Adrenal gland (tissue), 19 donors: ENCODE measurements at places on chromosomes 3 and 15.
A peak's percentile ranks its signal among the peaks of the same experiment; 100 is the strongest.

GRCh38 chr3:14915636-14916222, 31.7 kb upstream of the NR2C2 start:
- H3K4me1 ChIP-seq: no peaks in the 10 kb centered on the region
- no peak overlapping the region for H3K27ac ChIP-seq
- DNase-seq: no peak
- no peak overlapping the region for H3K4me3 ChIP-seq
- no peaks in the 10 kb centered on the region for H3K27me3 ChIP-seq

- no peaks in the 10 kb centered on the region for H3K36me3 ChIP-seq
- H3K4me1 ChIP-seq: no peaks in the 10 kb centered on the region
- H3K27me3 ChIP-seq: no peaks in the 10 kb centered on the region
- H3K27ac ChIP-seq: no peak overlapping the region
These were observed 160.8 kb upstream of the LRIG1 start for GRCh38 chr3:66661628-66662027.

- H3K36me3 ChIP-seq: no peaks in the 10 kb centered on the region
- H3K27me3 ChIP-seq: no peaks in the 10 kb centered on the region
- DNase-seq: no peak
- H3K27ac ChIP-seq: no peak overlapping the region
These were observed 233.1 kb downstream of the THRB start for GRCh38 chr3:24261521-24261920.

DNA sequence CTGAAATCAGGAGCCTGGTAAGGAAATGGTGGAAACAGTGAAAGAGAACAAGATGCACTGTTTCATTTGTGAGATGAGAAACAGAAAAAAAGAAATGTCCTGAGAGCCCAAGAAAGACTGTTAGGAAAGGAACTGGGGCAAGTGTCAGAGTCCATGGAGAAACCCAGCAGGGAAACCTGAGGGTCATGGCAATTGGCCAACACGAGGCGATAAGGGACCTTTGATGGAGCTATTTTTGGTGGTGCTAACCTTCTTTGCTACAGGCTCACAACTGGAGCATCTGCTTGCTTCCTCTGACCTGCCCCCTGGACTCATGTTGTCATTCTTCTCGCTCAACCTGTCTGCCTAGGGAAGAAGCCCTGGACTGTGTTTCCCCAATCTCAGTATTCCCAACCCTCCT, 4.2 kb upstream of the TMEM41A start:
- peaks cover 13% of the 10 kb centered on the region for H3K4me1 ChIP-seq
- DNase-seq: peak; percentile 71
- no peaks in the 10 kb centered on the region for H3K27me3 ChIP-seq
- H3K27ac ChIP-seq: no peak overlapping the region

DNA sequence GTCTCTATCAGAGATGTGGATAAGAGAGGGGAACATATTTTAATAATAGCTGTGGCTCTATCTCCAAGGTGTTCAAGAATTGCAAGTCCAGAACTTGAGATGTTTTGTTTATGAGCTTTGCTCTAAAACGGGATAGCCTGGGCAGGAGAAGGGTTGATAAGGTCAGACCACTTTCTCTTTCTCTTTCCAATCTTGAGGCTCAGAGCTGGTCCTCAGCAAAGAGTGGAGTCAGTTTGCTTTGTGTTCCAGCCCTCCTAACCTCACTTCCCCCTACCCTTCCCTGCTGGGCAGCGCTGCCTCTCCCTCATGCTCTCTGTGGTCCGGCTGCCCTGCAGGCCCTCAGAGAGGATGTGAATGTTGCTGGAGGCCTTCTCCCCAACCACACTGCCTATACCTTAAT, 13.8 kb downstream of the KLHL6 start:
- no peak overlapping the region for H3K27ac ChIP-seq
- DNase-seq: no peak
- H3K4me1 ChIP-seq: no peaks in the 10 kb centered on the region
- no peaks in the 10 kb centered on the region for H3K36me3 ChIP-seq

- H3K36me3 ChIP-seq: no peaks in the 10 kb centered on the region
- H3K27me3 ChIP-seq: no peaks in the 10 kb centered on the region
- no peak overlapping the region for H3K4me3 ChIP-seq
- no peaks in the 10 kb centered on the region for H3K4me1 ChIP-seq
These were observed 39.1 kb downstream of the TKT start for GRCh38 chr3:53216723-53217122.

GRCh38 chr3:123695731-123696640, 111.1 kb upstream of the HACD2 start:
- no peaks in the 10 kb centered on the region for H3K36me3 ChIP-seq
- H3K27me3 ChIP-seq: no peaks in the 10 kb centered on the region
- DNase-seq: no peak
- peaks cover 25% of the 10 kb centered on the region for H3K4me1 ChIP-seq

DNA sequence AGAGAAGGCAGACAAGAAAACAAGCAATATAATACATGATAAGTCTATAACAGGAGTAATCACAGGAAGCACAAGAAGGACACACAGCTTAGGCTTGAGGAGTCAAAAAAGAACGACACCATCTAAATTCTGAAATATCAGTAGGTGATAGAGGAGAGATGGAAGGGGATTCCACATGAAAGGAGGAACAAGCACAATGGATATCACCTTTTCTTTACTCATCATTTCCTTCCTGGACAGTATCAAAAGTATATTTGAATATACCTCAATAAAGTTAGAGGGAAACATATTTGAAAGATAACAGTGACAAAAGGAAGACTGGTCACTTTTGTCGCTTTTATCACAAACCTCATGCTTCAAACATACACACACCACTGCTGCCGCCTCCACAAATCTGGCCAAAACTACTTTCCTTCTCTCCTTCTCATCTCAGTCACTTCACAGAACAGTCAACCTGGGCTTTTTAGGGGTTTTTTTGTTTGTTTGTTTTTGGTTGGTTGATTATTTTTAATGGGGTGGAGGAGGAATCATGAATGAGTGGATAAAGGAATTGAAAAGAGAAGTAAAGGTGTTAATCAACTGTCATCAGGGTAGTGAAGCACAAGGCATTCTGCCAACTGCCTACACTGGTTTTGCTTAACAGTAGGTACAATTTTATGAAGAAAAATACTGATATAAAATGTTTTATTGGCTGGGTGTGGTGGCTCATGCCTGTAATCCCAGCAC, 18.5 kb downstream of the DENND4A start:
- no peak overlapping the region for H3K27ac ChIP-seq
- no peaks in the 10 kb centered on the region for H3K4me1 ChIP-seq
- no peaks in the 10 kb centered on the region for H3K36me3 ChIP-seq
- H3K27me3 ChIP-seq: no peaks in the 10 kb centered on the region

GRCh38 chr3:13539292-13539638, 9.7 kb upstream of the FBLN2 start:
- H3K27me3 ChIP-seq: no peaks in the 10 kb centered on the region
- no peak for DNase-seq
- no peaks in the 10 kb centered on the region for H3K36me3 ChIP-seq
- H3K4me3 ChIP-seq: no peak overlapping the region

DNA sequence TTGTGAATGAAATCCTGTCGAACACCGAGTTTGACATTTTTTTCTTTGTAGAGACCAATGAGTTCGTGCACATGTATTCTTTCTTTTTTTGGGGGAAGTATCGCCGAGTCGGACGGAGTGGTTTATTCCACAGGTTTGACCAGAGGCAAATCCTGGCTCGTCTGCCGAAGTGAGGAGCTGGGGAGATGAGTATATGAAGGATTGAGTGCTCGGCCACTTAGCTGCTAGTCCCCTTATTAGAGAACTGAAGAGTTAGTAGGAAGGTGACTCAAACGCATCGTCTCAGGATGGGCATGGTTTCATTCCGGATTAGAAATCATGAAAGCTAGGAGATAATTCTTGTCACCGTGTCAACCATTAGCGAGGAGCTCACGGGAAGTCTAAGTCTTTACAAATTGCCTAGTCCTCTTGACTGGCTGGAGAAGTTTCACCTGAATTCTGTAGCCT, 154.7 kb upstream of the GOLIM4 start:
- H3K4me3 ChIP-seq: no peak overlapping the region
- DNase-seq: no peak
- no peaks in the 10 kb centered on the region for H3K36me3 ChIP-seq
- H3K27me3 ChIP-seq: peaks cover 18% of the 10 kb centered on the region
- peaks cover 23% of the 10 kb centered on the region for H3K4me1 ChIP-seq
- no peak overlapping the region for H3K27ac ChIP-seq

DNA sequence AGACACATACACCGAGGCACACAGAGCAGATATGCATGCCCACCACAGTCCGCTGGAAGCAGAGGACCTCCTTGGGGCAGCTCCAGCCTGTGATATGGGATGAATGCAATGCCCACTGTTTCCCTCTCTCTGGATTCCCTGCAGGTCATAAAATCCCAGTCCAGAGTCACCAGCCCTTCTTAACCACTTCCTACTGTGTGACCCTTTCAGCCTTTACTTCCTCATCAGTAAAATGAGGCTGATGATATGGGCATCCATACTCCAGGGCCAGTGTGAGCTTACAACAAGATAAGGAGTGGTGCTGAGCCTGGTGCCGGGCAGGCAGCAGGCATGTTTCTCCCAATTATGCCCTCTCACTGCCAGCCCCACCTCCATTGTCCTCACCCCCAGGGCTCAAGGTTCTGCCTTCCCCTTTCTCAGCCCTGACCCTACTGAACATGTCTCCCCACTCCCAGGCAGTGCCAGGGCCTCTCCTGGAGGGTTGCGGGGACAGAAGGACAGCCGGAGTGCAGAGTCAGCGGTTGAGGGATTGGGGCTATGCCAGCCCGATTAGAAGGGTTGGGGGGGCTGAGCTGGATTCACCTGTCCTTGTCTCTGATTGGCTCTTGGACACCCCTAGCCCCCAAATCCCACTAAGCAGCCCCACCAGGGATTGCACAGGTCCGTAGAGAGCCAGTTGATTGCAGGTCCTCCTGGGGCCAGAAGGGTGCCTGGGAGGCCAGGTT, at the start of gene GNAT1:
Gene GNAT1, plus strand, starts transcription at position 675 of the 725 bp plus-strand sequence. CDS start 116 bp downstream, outside the sequence.
- no peaks in the 10 kb centered on the region for H3K36me3 ChIP-seq
- no peak within 1 kb of the TSS for H3K27ac ChIP-seq
- H3K4me1 ChIP-seq: no peaks in the 10 kb centered on the region

- H3K4me1 ChIP-seq: peaks cover 24% of the 10 kb centered on the region
- H3K27ac ChIP-seq: peak overlapping the region; percentile 2
- no peaks in the 10 kb centered on the region for H3K27me3 ChIP-seq
- no peaks in the 10 kb centered on the region for H3K36me3 ChIP-seq
These were observed 273.3 kb upstream of the ICE2 start for GRCh38 chr15:60751985-60752952.

- H3K4me1 ChIP-seq: no peaks in the 10 kb centered on the region
- DNase-seq: no peak
These were observed 56.4 kb upstream of the ACAD9 start for GRCh38 chr3:128823008-128823407.
